ENCODE measurements at places on chromosomes 11 and 22. TPM values are rescaled to one million over a fixed set of nuclear protein-coding genes. Genes with fewer than 3 reads are reported as not detected.

DNA sequence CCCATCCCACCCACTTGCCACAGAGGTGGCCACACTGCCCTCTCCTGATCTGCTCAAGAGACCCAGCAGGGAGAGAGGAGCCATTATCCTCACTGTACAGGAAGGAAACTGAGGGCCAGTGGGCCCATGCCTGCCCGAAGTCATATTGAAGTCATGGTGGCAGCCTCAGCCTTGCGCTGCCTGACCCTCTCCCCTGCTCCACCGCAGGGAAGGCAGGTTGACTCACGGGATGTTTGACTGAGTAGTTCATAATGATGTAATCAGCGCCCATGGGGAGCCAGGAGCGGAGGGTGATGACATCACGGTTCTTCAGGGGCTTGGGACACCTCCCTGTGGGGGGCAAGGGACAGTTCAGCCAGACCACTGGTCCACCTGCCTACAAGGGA lies 6.1 kb upstream of the ARAP1 start:
- DNase-seq: no peak

GRCh38 chr11:77140231-77140851 lies 12.3 kb downstream of the MYO7A start:
- peak; percentile 9 for DNase-seq

Gene OR52E8
- not detected for total RNA-seq

- no peak for DNase-seq
These were observed 103.2 kb downstream of the MICAL3 start for GRCh38 chr22:17920992-17921650.

Gene OR4D5
- not detected for total RNA-seq
